ENCODE measurements at places on chromosomes 7 and 10. TPM values are rescaled to one million over a fixed set of nuclear protein-coding genes. Genes with fewer than 3 reads are reported as not detected.
A peak's percentile ranks its signal among the peaks of the same experiment; 100 is the strongest.

DNA sequence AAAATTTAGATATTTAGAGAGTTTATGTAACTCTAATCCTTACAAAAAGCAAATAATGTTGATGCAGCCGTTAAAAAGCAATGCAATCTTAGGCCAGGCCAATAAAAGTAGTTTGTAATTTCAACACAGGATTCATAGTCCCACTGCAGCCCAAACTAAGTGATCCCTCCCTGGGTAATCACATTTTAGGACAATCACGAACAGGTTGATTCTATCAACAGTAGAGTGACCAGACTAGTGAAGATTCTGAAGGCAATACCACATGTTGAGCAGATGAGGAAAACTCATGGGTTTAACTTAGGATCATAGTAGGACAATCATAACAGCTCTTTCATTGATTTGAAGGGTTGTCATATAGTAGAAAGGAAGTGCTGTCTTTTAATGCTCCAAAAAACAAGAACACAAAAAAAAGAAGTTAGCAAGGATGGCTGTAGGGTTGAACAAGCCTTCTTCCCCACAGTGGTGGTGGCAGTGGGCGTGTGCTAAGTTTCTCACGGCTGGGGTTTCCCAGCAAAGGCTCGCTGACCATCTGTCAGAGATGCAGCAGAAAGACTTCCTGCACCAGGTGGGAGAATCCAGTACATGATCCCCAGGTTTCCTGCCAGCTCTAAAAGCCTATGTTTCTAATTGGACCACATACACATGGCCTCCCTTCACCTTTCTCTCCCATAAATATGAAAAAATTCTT is 212.2 kb downstream of the CHRM2 start:
- no peaks in the 10 kb centered on the region for H3K27me3 ChIP-seq
- DNase-seq, result no peak
- H3K4me3 ChIP-seq, result no peak overlapping the region
- no peaks in the 10 kb centered on the region for H3K36me3 ChIP-seq
- no peak overlapping the region for H3K27ac ChIP-seq

The EBF3 gene
- total RNA-seq, result not detected

GRCh38 chr10:118753331-118754228 is 1.2 kb downstream of the CACUL1 start:
- H3K4me1 ChIP-seq, result peaks cover 23% of the 10 kb centered on the region
- peak overlapping the region; percentile 93 for H3K4me3 ChIP-seq
- no peaks in the 10 kb centered on the region for H3K36me3 ChIP-seq
- DNase-seq, result peak; percentile 70
- peak overlapping the region; percentile 96 for H3K27ac ChIP-seq

The ETV1 gene
- 50.3 TPM for total RNA-seq

- H3K36me3 ChIP-seq, result no peaks in the 10 kb centered on the region
- no peak overlapping the region for H3K27ac ChIP-seq
- DNase-seq, result peak; percentile 82
- no peaks in the 10 kb centered on the region for H3K4me1 ChIP-seq
Measured at GRCh38 chr7:131654668-131655326, 98.4 kb upstream of the PODXL start.

GRCh38 chr7:123709525-123709924 is 39.3 kb downstream of the WASL start:
- peaks cover 10% of the 10 kb centered on the region for H3K36me3 ChIP-seq
- no peak overlapping the region for H3K27ac ChIP-seq
- no peak for DNase-seq
- H3K27me3 ChIP-seq, result no peaks in the 10 kb centered on the region

- H3K27ac ChIP-seq, result no peak overlapping the region
- H3K36me3 ChIP-seq, result no peaks in the 10 kb centered on the region
- no peaks in the 10 kb centered on the region for H3K4me1 ChIP-seq
Measured at GRCh38 chr7:11760372-11760771, 71.6 kb downstream of the THSD7A start.

The ACHE gene
- not detected for total RNA-seq

Data from upper lobe of left lung (tissue), 6 donors.